ENCODE measurements at places on chromosomes 4 and X. TPM values are rescaled to one million over a fixed set of nuclear protein-coding genes. Genes with fewer than 3 reads are reported as not detected.

DNA sequence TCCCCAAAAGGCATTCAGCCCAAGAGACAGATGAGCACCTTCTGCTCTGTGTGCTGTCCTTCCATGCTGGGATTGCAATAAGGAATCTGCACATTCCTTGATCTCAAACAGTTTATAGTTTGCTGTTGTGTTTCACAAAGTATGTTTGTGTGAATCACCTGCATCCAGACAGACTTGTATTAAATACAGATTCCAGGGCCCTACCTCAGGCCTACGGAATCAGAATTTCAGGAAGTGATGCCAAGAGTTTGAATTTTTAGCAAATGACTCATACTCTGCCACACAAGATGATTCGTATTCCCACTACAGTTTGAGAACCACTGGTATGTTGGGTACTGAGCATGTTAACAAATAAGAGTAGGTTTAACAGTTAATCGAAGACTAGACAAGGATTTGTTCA, 7.0 kb downstream of the VAMP7 start:
- H3K27me3 ChIP-seq: no peaks in the 10 kb centered on the region
- no peak overlapping the region for H3K4me3 ChIP-seq
- H3K36me3 ChIP-seq: peaks cover 22% of the 10 kb centered on the region
- no peak for DNase-seq
- no peak overlapping the region for H3K27ac ChIP-seq

DNA sequence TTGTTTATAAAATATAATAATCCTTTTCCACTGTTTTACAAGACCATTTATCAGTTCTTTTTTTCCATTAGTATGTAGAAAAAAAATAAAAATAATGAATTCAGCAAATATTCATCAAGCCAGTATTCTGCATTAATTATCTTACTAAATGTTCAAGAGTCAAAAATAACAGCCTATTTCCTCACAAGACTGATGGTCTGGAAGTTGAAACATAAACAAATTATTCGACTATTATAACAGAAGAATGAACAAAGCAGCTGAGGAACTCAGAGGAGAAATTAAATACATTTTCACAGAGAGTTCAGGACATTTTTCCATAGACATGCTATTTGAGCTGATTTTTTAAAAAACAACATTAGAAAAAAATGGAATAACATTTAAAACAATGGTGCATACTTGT, 2594.8 kb downstream of the ARAP2 start:
- no peaks in the 10 kb centered on the region for H3K27me3 ChIP-seq
- H3K4me3 ChIP-seq: no peak overlapping the region
- no peak for DNase-seq
- no peak overlapping the region for H3K27ac ChIP-seq

Gene NAP1L3
- 2.4 TPM for total RNA-seq

DNA sequence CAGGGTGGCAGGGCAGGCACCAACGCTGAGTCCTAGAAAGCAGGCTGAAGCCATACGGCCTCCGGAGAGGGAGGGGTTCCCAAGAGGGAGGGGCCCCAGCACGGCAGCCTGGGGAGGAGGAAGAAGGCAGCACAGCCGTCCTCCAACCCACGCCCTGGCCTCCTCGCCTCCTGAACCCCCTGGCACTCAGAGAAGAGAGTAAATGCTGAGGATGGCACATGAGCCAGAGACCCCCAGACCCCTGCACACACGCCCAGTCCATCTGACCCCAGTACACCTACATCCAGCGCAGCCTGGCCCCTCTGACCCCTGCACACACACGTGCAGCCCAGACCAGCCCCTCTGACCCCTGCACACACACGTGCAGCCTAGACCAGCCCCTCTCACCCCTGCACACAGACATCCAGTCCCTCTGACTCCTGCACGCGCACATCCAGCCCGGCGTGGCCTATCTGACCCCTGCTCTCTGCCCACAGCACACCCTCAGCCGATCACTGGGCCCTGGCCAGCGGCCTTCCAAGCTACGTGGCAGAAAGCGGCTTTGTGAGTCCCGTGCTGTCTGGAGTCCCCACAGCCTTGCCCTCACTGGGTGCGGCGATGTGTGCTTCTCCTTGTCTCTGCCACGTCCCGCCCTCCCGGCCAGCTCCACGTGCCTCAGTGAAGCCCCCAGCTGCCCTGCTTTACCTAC, 18.5 kb downstream of the ATP5ME start:
- H3K27ac ChIP-seq: no peak overlapping the region
- H3K4me3 ChIP-seq: no peak overlapping the region
- no peaks in the 10 kb centered on the region for H3K4me1 ChIP-seq

DNA sequence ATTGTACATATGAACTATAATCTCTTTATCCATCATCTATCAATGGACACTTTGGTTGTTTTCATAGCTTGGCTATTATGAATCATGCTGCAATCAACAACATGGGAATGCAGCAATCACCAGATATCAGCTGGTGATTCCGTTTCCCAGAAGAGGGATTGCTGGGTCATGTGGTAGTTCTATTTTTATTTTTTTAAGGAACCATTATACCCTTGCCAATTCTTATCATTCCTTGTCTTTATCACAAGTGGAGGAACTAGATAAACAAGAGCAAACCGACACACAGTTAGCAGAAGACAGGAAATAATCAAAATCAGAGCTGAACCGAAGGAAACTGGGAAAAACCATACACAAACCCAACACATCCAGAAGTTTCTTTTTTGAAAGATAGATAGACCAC, 14.5 kb upstream of the LNX1 start:
- no peaks in the 10 kb centered on the region for H3K27me3 ChIP-seq
- no peaks in the 10 kb centered on the region for H3K4me1 ChIP-seq
- no peaks in the 10 kb centered on the region for H3K36me3 ChIP-seq
- H3K4me3 ChIP-seq: no peak overlapping the region

Gene ATP5ME
- total RNA-seq: 123 TPM

Gene RBM10
- total RNA-seq: 37.6 TPM

Gene PPP2R2C
- not detected for total RNA-seq

GRCh38 chrX:133645977-133646718, 230.9 kb upstream of the GPC4 start:
- no peaks in the 10 kb centered on the region for H3K36me3 ChIP-seq
- no peaks in the 10 kb centered on the region for H3K4me1 ChIP-seq
- no peak for DNase-seq
- H3K27me3 ChIP-seq: no peaks in the 10 kb centered on the region

Gene TBC1D9
- total RNA-seq: 0.30 TPM

DNA sequence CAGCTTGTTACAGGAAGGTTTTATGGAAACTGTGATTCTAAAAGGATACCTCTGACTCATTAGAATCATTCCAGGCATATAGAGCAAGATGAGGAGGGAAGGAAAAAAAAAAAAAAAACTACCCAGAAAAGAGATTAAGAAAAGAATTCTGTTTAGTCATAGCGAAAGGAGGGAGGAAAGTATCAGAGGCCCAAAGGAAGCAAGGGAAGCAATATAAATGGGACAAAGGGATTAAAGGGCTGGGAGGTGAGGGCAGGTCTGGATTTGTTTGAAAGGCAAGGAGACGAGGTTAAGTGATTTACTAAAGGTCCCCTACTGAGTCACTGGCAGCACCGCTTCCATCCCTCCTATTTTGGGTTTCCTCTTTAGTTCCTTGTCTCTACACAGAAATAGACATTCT, 88.6 kb upstream of the IL1RAPL1 start:
- no peaks in the 10 kb centered on the region for H3K27me3 ChIP-seq
- H3K36me3 ChIP-seq: no peaks in the 10 kb centered on the region
- no peak overlapping the region for H3K4me3 ChIP-seq

Gene VAMP7
- 24.8 TPM for total RNA-seq

GRCh38 chrX:40380655-40381488, 199.9 kb upstream of the ATP6AP2 start:
- no peak overlapping the region for H3K4me3 ChIP-seq
- no peak overlapping the region for H3K27ac ChIP-seq
- DNase-seq: no peak
- no peaks in the 10 kb centered on the region for H3K36me3 ChIP-seq
- no peaks in the 10 kb centered on the region for H3K27me3 ChIP-seq

GRCh38 chrX:5015451-5015850, 1213.2 kb downstream of the NLGN4X start:
- no peak overlapping the region for H3K27ac ChIP-seq
- no peak for DNase-seq
- no peaks in the 10 kb centered on the region for H3K36me3 ChIP-seq
- no peaks in the 10 kb centered on the region for H3K27me3 ChIP-seq

Gene CYSLTR1
- total RNA-seq: 7.2 TPM

GRCh38 chr4:21452931-21453330, 495.6 kb downstream of the KCNIP4 start:
- H3K4me1 ChIP-seq: no peaks in the 10 kb centered on the region
- H3K36me3 ChIP-seq: no peaks in the 10 kb centered on the region
- H3K27me3 ChIP-seq: no peaks in the 10 kb centered on the region
- H3K27ac ChIP-seq: no peak overlapping the region
- no peak for DNase-seq

- H3K36me3 ChIP-seq: no peaks in the 10 kb centered on the region
- no peaks in the 10 kb centered on the region for H3K27me3 ChIP-seq
- H3K27ac ChIP-seq: no peak overlapping the region
- no peak overlapping the region for H3K4me3 ChIP-seq
- no peaks in the 10 kb centered on the region for H3K4me1 ChIP-seq
Measured at GRCh38 chrX:22373766-22374165, 101.1 kb downstream of the CBLL2 start.

- peaks cover 10% of the 10 kb centered on the region for H3K27me3 ChIP-seq
- H3K4me3 ChIP-seq: no peak within 1 kb of the TSS
- H3K4me1 ChIP-seq: no peaks in the 10 kb centered on the region
- H3K27ac ChIP-seq: no peak within 1 kb of the TSS
Measured at GRCh38 chr4:155208258-155209054, at the start of gene NPY2R. NPY2R (plus strand) TSS chr4:155208636; CDS start chr4:155213940, 5,304 bp downstream.

Gene SHOX
- not detected for total RNA-seq

GRCh38 chr4:142211444-142211843, 575.1 kb downstream of the IL15 start:
- no peaks in the 10 kb centered on the region for H3K4me1 ChIP-seq
- no peak overlapping the region for H3K4me3 ChIP-seq
- peaks cover 23% of the 10 kb centered on the region for H3K36me3 ChIP-seq
- no peak for DNase-seq

- no peak for DNase-seq
- H3K36me3 ChIP-seq: no peaks in the 10 kb centered on the region
- H3K4me1 ChIP-seq: no peaks in the 10 kb centered on the region
- no peak overlapping the region for H3K4me3 ChIP-seq
- H3K27me3 ChIP-seq: no peaks in the 10 kb centered on the region
- no peak overlapping the region for H3K27ac ChIP-seq
Measured at GRCh38 chr4:21083413-21083812, 383.2 kb downstream of the PACRGL start.

- H3K4me3 ChIP-seq: no peak overlapping the region
- no peaks in the 10 kb centered on the region for H3K36me3 ChIP-seq
- no peaks in the 10 kb centered on the region for H3K4me1 ChIP-seq
- H3K27me3 ChIP-seq: peaks cover 4% of the 10 kb centered on the region
Measured at GRCh38 chr4:52780617-52781354, 29.6 kb upstream of the ERVMER34-1 start.

GRCh38 chr4:10013722-10014121, 7.6 kb downstream of the SLC2A9 start:
- DNase-seq: no peak
- H3K4me1 ChIP-seq: peaks cover 3% of the 10 kb centered on the region
- no peak overlapping the region for H3K27ac ChIP-seq
- no peaks in the 10 kb centered on the region for H3K27me3 ChIP-seq

Gene RHOXF2B
- not detected for total RNA-seq

GRCh38 chr4:141142423-141142822, 9.2 kb upstream of the RNF150 start:
- no peaks in the 10 kb centered on the region for H3K4me1 ChIP-seq
- no peaks in the 10 kb centered on the region for H3K36me3 ChIP-seq

- H3K27me3 ChIP-seq: no peaks in the 10 kb centered on the region
- peaks cover 21% of the 10 kb centered on the region for H3K36me3 ChIP-seq
- H3K4me3 ChIP-seq: peak overlapping the region; percentile 13
Measured at GRCh38 chrX:19563327-19563726, 48.0 kb upstream of the MAP3K15 start.

GRCh38 chr4:145939441-145939750, 773 bp upstream of the ZNF827 start:
- peaks cover 9% of the 10 kb centered on the region for H3K27me3 ChIP-seq
- H3K27ac ChIP-seq: no peak overlapping the region
- no peaks in the 10 kb centered on the region for H3K36me3 ChIP-seq
- peaks cover 25% of the 10 kb centered on the region for H3K4me1 ChIP-seq
- H3K4me3 ChIP-seq: no peak overlapping the region
- DNase-seq: no peak

GRCh38 chrX:14673764-14674163, 144.4 kb downstream of the GLRA2 start:
- no peaks in the 10 kb centered on the region for H3K27me3 ChIP-seq
- no peaks in the 10 kb centered on the region for H3K4me1 ChIP-seq
- DNase-seq: no peak
- H3K4me3 ChIP-seq: no peak overlapping the region
- H3K36me3 ChIP-seq: no peaks in the 10 kb centered on the region

DNA sequence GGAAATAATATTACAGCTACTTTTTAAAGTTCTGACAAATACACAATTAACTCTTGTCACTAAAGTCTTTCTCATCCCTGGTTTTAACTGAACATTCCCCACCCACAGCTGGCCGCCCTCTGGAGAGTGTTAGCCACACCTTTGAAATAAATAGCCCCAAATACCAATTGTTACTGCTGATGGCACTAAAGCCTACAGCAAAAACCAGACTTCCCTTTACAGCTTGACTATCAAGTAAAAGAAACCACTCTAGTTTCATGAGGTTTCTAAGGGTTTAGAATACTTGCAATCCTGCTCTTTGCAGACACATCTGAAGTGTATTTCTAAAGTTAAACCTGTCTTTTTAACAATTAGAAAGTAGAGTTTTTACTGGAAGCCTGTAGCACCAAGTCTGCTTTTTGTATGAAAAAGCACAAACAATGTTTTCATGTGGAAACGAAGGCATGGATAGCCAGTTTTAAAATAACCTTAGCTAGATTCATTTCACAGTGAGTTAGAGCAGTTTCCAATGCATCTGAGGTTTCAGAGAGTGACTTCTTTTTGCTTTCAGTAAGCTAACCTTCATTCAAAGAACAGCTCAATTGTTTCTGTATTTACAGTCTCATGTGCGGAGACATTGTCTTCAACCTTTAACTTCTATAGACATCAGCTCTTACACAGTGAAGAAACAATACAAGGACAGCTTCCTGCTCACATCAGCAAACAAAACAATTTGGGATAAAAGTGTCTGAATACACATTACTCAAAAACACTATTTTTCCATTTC, 164.8 kb upstream of the VEGFC start:
- no peaks in the 10 kb centered on the region for H3K36me3 ChIP-seq
- H3K4me1 ChIP-seq: no peaks in the 10 kb centered on the region

Gene GRPR
- not detected for total RNA-seq

Gene GPR143
- total RNA-seq: not detected

GRCh38 chr4:6658597-6659075, 18.2 kb downstream of the MRFAP1 start:
- H3K36me3 ChIP-seq: no peaks in the 10 kb centered on the region
- no peak overlapping the region for H3K27ac ChIP-seq
- H3K27me3 ChIP-seq: peaks cover 12% of the 10 kb centered on the region
- peak; percentile 44 for DNase-seq

Gene OTUD6A
- total RNA-seq: not detected

Gene RHOXF2
- not detected for total RNA-seq

DNA sequence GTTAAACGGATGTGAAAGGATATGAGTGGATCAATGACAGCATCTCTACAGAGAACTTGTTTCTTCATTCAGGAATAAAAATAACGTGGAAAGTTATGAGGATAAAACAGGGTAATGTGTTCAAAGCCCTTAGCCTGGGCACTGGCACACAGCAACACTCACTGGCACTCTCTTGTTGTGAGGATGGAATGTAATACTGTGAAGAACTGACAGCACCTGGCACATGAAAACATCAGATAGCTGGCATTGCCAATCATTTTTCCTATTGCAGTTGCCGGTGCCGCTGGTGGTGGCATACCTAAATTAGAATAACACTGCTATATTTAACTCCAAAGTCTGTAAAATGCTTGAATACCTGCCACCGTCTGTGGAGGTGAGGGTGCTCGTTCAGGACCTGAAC, 1061.2 kb downstream of the DMD start:
- DNase-seq: no peak
- no peak overlapping the region for H3K4me3 ChIP-seq
- H3K36me3 ChIP-seq: no peaks in the 10 kb centered on the region
- no peaks in the 10 kb centered on the region for H3K27me3 ChIP-seq
- H3K4me1 ChIP-seq: no peaks in the 10 kb centered on the region
- no peak overlapping the region for H3K27ac ChIP-seq

Data from CD4-positive, CD25-positive, alpha-beta regulatory T cell (primary cell).